Stimulated activated CD4-positive, alpha-beta T cell treated with anti-CD3 and anti-CD28 coated beads, Interleukin-4, amount 100 ng/mL, for 24 hours (primary cell): ENCODE measurements at places on chromosomes 1 and 21.

DNA sequence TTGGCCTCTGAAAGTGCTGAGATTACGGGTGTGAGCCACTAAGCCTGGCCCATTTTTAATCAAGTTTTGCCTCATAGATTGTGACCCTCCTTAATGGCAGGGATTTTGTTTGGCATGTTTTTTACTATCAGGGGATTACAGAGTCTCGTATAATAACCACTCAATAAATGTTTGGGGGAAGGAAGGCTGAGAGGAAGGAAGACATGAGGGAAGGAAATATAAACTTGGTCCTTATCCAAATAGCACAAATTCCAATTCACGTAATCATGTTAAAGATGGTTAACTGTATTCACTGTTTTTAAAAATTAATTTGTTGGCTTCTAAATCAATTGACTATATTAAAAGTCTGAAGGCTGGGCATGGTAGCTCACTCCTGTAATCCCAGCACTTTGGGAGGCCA is 30.9 kb upstream of the SERTAD4 start:
- DNase-seq, result no peak

DNA sequence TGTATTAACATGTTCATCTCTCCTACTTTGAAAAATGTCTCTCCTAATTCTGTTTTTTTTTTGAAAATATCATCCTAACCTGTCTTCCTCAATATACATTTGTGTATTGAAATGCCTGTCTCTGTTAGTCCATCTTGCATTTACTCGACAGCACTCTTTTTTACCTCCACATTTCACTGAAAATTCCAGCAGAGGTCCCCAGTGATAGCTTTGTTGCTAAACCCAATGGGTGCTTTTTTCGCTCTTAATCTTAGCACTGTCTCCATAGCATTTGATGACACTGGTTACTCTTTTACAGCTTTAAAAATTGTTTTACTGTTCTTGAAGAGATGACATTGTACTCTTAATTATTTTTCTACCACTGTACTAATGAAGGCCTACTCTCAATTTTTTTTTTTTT is 10.8 kb downstream of the OSBPL9 start:
- DNase-seq, result no peak

- DNase-seq, result no peak
These were observed 28.5 kb downstream of the KNCN start for GRCh38 chr1:46522969-46523320.

DNA sequence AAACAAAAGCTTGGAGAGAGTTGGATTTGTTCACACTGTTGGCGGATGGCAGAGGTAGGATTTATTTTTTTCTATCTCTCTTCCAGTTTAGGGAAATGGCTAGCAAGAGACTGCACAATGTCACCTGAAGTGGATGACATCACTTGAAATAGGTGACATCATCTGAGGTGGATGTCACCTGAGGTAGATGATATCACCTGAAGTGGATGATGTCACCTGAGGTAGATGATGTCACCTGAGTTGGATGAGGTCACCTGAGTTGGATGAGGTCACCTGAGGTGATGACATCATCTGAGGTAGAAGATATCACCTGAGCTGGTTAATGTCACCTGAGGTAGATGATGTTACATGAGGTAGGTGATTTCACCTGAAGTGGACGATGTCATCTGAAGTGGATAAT is 413.4 kb downstream of the DSCAM start:
- DNase-seq, result no peak

- no peak for DNase-seq
These were observed 30.4 kb downstream of the NGF start for GRCh38 chr1:115307661-115308060.
